IPS-NIHi11 (cell line): ENCODE measurements at places on chromosomes 1 and 21.

DNA sequence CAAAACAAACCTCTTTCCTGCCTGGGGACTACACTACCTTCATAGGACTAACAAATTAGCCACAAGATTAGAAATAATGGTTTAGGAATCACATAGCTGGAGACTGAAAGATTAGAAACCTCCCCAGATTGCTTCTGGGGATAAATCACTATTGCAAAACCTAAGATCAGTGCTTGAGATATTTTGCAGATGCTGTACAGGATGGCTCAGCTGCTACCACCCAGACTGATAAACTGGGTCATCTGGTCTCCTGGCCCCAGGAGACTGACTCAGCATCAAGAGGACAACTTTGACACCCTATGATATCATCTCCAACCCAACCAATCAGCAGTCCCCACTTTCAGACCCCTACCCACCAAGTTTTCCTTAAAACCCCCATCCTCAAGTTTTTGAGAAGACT is 137.0 kb downstream of the LRRC53 start:
- no peak for DNase-seq

DNA sequence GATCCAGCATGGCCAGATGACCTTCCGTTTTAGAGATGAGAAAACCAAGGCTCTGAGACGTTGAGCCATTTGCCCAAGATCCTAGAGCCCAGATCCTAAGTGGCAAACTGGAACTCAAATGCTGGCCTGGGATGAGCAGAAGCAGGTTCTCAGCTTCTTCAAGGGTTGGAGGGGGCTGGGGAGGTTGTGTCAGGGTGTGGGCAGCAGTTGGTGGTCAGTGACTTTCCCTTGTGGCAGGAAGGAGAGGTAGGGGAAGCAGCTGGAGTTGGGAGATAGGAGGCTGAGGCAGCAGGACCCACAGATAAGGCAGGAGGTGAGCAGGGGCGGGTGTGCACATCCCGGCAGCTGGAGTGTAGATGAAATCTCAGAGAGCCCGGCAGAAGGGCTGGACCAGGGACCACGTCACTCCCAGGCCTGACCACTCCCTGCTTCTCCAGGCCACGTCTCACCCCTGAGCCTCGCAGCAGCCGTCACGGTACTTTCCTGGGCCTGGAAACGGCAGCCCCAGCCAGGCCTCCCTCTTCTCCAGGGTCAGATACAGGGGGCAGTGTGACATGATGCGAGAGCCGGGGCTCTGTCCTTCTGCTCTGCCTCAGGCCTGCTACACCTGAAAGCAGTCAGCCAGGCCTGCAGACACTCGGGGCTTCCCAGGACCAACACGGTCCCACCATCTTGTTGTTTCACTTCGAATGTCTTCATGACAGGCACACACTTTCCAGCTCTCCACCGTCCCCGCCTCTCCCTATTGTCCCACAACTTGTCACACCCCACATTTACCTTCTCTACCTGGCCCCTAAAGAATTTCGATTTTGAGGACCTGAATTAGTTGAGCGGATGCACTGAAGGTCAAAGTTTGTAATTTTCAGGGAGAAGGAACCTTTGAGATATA is 11.5 kb upstream of the LAPTM5 start:
- DNase-seq, result no peak

- DNase-seq, result no peak
Observed at GRCh38 chr1:163730411-163730821, 408.7 kb downstream of the NUF2 start.

DNA sequence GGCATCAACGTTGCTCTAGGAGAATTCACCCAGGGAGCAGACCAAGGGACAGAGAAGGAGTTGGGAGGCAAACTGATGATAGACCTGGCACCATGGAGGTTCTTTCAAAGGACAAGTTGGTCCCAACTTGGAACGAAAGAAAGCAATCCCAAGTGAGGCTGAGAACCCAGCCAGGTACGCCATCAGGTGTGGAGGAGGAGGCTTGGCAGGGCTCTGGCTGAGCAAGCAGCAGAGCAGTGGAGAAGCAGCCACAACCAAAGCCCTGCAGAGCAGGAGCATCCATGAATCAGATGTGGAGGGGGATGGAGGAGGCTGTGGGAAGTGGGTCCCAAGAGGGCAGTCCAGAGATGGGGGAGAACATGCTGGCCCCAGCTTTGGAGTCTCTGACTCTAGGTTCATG is 36.3 kb upstream of the RBM15 start:
- DNase-seq, result no peak

- no peak for DNase-seq
Observed at GRCh38 chr1:40310129-40310461, 7.0 kb downstream of the COL9A2 start.

GRCh38 chr21:35162831-35163230 is 113.7 kb upstream of the RUNX1 start:
- no peak for DNase-seq

- no peak for DNase-seq
Observed at GRCh38 chr1:170198090-170198489, 52.3 kb downstream of the NTMT2 start.

- DNase-seq, result no peak
Observed at GRCh38 chr1:208476846-208477170, 232.6 kb upstream of the PLXNA2 start.

GRCh38 chr1:9069326-9070100 is at the start of gene SLC2A5:
TSS of gene SLC2A5 (minus strand) at chr1:9069635. CDS start at chr1:9069536, 99 bp downstream.
- DNase-seq, result no peak

GRCh38 chr1:209827384-209828262 is at the start of gene UTP25:
TSS of gene UTP25 (plus strand) at chr1:209827972. CDS start at chr1:209828064, 92 bp downstream.
- DNase-seq, result peak; percentile 87

DNA sequence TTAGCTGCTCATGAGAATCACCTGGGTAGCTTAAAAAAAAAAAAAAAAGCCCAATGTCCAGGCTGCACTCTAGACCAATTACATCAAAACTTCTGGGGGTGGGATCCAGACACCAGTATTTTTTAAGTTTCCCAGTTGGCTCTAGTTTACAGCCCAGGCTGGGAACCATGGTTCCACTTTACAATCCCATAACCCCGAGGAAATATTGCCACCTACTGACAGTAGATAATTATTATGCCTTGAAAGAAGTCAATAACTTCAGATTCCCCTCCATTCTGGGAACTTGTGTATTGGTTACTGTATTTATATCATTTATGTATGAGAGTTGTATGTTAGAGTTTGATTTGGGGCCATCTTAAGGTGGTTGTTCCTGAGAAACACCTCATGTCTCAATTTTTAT is 100.2 kb downstream of the SPATA46 start:
- peak; percentile 28 for DNase-seq

- DNase-seq, result peak; percentile 76
Observed at GRCh38 chr1:48498096-48498791, 26.2 kb upstream of the SPATA6 start.
